Activated CD8-positive, alpha-beta memory T cell treated with anti-CD3 and anti-CD28 coated beads for 4 hours (primary cell): ENCODE measurements at places on chromosomes 4 and X.

DNA sequence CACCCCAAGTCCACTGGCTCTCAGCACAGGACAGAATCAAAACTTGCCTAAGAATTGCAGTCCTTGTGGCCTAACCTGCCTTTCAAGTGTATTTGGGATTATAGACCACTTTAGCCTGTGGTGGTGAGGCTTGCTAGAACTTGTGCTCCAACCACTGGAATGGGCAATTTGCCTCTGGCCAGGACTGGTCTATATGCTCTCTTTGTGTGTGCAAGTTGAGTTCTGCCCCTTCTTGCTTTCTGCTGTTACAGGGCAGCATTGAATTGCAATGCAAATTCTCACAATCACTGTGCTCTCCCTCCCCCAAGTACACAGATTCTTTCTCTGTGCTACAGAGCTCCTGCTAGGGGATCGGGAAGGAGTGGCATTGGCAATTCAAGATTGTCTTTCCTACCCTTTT lies 233.6 kb upstream of the DIPK2B start:
- no peak for DNase-seq

GRCh38 chr4:81466841-81467671 lies 4.7 kb downstream of the RASGEF1B start:
- peak; percentile 42 for DNase-seq

DNA sequence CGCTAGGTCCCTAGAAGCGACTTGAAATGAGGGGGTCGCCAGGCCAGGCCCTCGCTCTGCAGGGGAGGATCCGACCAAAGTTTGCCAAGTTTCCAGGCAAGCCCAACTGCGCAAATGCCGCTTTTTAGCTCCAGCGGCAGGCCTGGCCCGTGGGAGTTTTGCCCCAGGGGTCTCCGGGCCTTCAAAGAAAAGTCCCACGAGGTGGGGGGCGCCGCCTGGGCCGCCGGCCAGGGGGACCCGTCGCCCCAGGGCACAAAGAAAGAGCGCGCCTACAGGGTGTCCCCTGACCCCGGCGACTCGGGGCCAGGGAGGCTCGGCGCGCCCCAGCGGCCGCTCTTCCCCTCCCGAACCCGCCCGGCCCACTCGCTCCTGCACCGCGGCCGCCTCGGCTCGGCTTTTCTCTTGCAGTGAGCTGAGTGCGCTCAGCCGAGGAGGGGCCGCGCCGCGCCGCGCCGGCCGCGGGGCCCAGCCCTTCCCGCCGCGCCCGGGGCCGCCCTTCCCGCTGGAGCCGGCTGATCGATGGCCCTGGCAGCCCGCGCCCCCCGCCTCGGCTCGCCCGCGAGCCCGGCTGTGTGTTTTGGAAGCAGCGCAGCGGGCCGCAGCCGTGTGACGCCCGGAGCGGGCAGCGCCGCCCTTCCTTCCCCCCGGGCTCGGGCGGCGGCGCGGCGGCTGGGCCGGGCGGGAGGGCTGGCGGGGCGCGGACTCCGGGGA lies 754 bp upstream of the KLF3 start:
- peak; percentile 17 for DNase-seq

DNA sequence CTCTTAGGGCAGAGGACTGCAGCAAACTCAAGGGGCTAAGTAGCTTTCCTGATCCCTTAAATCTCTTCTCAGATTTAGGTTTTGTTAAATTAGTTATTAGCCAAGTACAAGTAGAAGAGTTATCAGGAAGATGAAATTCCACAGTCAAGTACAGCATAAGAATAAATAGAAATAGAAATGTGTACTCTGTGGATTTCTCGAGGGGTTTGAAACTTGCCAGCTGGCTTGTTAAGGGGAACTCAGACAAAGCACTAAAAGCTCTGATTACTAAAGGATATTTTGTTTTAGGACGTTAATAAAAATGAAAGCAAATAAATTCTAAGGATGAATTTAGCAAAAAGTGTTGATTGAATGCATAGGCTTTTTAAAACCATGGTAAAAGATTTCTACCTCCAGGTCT lies 654.6 kb downstream of the RAPGEF2 start:
- no peak for DNase-seq

DNA sequence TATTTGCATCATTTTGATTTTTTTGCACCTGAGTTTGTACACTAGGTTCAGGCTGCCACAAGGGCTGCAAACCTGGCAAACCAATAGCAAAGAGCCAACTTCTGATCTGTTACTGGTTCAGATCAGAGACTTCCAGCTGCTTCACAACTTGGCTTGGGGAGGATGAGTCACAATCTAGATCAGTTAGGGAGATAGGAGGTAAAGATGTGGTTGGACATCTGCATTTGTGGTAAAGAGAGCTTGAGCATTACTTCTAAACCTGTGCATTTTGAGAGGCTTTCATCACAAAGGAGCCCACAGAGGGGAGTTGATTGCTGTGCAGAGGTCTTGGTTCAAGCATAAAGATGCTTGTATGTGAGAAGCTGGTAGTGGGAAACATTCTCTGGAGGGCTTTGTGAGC lies 34.5 kb downstream of the LINC00632 start:
- no peak for DNase-seq

GRCh38 chr4:105560421-105560848 lies 8.0 kb downstream of the ARHGEF38 start:
- DNase-seq: no peak

DNA sequence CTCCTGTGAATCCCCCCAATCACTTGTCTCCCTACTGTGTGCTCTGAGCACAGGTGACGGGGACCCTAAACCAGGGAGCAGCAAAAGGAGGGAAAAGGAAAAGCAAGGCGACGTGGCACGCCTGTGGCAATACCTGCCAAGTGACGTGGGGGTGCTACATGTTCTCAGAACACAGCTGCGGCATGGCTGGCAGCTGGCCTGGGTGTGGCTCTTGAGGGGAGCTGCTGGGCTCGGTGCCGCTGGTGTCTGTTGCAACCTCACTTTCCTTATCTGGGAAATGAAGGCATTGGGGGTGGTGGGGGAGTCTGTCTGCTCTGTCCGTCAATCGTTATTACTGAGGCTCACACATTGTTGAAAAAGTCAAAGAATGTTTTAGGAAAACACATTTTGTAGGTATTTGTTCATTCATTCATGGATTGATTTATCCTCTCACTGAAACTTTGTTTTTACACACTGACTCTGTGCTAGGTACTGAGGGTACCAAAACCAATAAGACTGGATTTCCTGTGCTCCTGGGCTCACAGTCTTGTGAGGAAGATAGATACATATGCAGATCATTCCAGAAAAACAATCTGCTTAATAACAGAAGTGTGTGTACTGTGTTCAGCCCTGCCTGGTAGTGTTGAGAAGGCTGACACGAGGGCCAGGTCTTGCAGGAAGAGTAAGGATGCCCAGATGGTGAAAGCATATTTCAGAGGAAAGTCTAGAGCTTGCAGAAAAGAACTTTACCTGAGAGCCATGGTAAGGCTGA lies 217.6 kb downstream of the PTTG2 start:
- no peak for DNase-seq

DNA sequence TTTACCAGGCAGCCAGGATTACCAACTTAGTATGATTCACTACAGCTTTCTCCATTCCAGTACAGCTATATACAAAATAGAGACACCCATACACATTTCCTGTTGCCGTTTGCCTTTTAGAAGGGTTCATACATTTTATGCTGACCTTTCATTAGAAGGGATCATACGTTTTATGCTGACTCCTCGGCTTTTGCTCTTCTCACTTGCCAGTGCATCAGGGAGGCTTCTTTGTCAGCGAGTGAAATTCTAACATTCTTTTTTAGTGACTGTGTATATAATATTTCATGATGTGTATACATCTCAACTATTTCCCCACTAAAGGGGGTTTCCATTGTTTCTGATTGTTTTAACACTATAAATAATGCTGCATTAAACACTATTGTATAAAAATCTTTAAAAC lies 552.6 kb downstream of the TRIML1 start:
- DNase-seq: no peak

GRCh38 chr4:87970121-87970520 lies 5.4 kb upstream of the SPP1 start:
- DNase-seq: no peak
